Spinal cord (tissue), 10 donors: ENCODE measurements at places on chromosomes 13 and 19. TPM values are rescaled to one million over a fixed set of nuclear protein-coding genes. Genes with fewer than 3 reads are reported as not detected.
A peak's percentile ranks its signal among the peaks of the same experiment; 100 is the strongest.

The KANK2 gene
- total RNA-seq = 270 TPM

The OR4F17 gene
- not detected for total RNA-seq

The KIR3DL1 gene
- not detected for total RNA-seq

The ERICH6B gene
- not detected for total RNA-seq

The PLVAP gene
- total RNA-seq = 22.3 TPM

DNA sequence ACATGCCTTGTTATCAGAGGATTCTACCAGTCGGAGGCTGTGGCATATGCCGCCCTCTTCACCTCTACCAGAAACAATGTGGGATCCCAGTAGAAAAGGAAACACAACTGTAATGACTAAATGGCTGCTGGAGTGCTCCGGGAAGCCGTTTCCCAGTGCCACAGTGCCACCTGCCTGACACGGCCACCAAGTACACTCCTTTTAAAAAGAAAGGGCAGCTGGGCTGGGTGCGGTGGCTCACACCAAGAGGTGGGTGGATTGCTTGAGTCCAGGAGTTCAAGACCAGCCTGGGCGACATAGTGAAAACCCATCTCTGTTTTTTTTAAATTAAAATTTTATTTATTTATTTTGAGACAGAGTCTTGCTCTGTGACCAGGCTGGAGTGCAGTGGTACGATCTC is 67.3 kb downstream of the TRPM4 start:
- no peaks in the 10 kb centered on the region for H3K36me3 ChIP-seq
- H3K4me3 ChIP-seq = no peak overlapping the region
- H3K27ac ChIP-seq = no peak overlapping the region
- H3K27me3 ChIP-seq = no peaks in the 10 kb centered on the region
- DNase-seq = no peak
- peaks cover 5% of the 10 kb centered on the region for H3K4me1 ChIP-seq

DNA sequence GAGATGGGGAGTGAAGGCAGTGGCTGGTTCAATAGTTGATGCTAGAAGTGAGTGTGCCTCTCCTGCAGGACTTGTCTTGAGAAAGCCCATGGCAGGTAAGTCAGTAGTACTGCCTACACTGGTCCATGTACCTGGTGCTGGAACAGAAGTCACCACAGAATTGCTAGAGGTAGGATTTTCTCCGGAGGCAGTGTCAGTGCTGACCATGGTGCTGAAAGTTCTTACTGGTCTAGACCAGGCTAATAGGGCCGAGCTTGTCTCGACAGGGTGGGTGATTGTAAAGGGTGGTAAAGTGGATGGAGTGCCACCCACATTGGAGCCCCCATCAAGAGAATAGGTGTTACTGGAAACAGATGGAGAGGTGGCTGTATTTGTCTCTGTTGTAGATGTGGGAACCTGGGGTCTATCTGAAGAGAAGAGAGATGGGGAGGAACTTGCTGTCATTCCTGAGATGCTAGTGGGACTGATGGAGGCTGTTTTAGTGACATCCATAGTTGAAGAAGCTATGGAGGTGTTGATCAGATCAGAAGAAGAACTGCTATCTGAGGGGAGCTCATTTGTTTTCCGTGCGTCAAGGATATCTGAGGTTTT is 36.6 kb downstream of the MUC16 start:
- H3K36me3 ChIP-seq = no peaks in the 10 kb centered on the region
- no peak for DNase-seq
- no peak overlapping the region for H3K4me3 ChIP-seq
- H3K27ac ChIP-seq = no peak overlapping the region

GRCh38 chr13:63297163-63297562 is 1881.5 kb upstream of the PCDH20 start:
- no peaks in the 10 kb centered on the region for H3K4me1 ChIP-seq
- no peaks in the 10 kb centered on the region for H3K27me3 ChIP-seq
- no peak for DNase-seq
- H3K36me3 ChIP-seq = no peaks in the 10 kb centered on the region
- H3K27ac ChIP-seq = no peak overlapping the region

GRCh38 chr13:97977982-97978381 is 24.5 kb downstream of the IPO5 start:
- no peak overlapping the region for H3K4me3 ChIP-seq
- H3K36me3 ChIP-seq = peaks cover 3% of the 10 kb centered on the region

GRCh38 chr13:35140321-35140720 is 198.3 kb downstream of the NBEA start:
- H3K27me3 ChIP-seq = no peaks in the 10 kb centered on the region
- DNase-seq = no peak
- H3K4me1 ChIP-seq = no peaks in the 10 kb centered on the region
- H3K36me3 ChIP-seq = peaks cover 5% of the 10 kb centered on the region

GRCh38 chr13:112719556-112719955 is 29.7 kb downstream of the ATP11A start:
- DNase-seq = no peak
- peaks cover 3% of the 10 kb centered on the region for H3K4me1 ChIP-seq
- no peak overlapping the region for H3K4me3 ChIP-seq
- H3K36me3 ChIP-seq = peaks cover 5% of the 10 kb centered on the region
- H3K27ac ChIP-seq = no peak overlapping the region

- peaks cover 2% of the 10 kb centered on the region for H3K27me3 ChIP-seq
- DNase-seq = no peak
- H3K27ac ChIP-seq = no peak overlapping the region
- H3K4me1 ChIP-seq = peaks cover 10% of the 10 kb centered on the region
- no peak overlapping the region for H3K4me3 ChIP-seq
- no peaks in the 10 kb centered on the region for H3K36me3 ChIP-seq
Measured at GRCh38 chr13:26718146-26718545, 42.4 kb downstream of the GPR12 start.

- no peak overlapping the region for H3K4me3 ChIP-seq
- H3K27me3 ChIP-seq = no peaks in the 10 kb centered on the region
- peaks cover 32% of the 10 kb centered on the region for H3K4me1 ChIP-seq
Measured at GRCh38 chr19:1315470-1316166, 29.9 kb downstream of the EFNA2 start.

- no peaks in the 10 kb centered on the region for H3K4me1 ChIP-seq
- no peak overlapping the region for H3K4me3 ChIP-seq
- H3K36me3 ChIP-seq = no peaks in the 10 kb centered on the region
- no peak overlapping the region for H3K27ac ChIP-seq
Measured at GRCh38 chr13:26343816-26344215, 89.9 kb downstream of the CDK8 start.

DNA sequence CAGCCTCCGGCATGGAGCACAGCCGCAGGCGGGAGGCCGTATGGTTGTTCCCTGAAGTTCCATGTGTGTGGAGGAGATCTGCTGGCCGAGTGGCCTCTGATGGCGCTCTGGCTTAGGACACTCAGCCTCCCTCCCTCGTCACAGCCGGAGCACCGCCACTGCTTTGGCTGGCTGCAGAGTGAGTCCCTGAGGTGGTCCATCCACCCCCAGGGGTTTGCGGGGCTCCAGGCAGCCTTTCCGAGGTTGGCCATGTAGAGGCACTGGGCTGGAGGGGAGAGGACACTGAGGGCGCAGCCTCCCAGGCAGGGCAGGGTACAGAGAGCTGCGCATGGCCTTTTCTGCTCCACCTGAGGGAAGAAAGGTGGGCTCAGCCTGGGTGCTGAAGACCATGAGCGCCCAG is 19.8 kb upstream of the NPAS1 start:
- DNase-seq = no peak
- H3K4me1 ChIP-seq = peaks cover 62% of the 10 kb centered on the region
- peak overlapping the region; percentile 90 for H3K27ac ChIP-seq
- H3K36me3 ChIP-seq = peaks cover 80% of the 10 kb centered on the region
- no peaks in the 10 kb centered on the region for H3K27me3 ChIP-seq

- H3K27me3 ChIP-seq = no peaks in the 10 kb centered on the region
- H3K36me3 ChIP-seq = no peaks in the 10 kb centered on the region
- DNase-seq = no peak
Measured at GRCh38 chr19:22116760-22117159, 64.5 kb downstream of the ZNF257 start.

- peaks cover 14% of the 10 kb centered on the region for H3K4me1 ChIP-seq
- DNase-seq = no peak
- H3K4me3 ChIP-seq = no peak overlapping the region
Measured at GRCh38 chr13:111632906-111633305, 312.5 kb downstream of the TEX29 start.

DNA sequence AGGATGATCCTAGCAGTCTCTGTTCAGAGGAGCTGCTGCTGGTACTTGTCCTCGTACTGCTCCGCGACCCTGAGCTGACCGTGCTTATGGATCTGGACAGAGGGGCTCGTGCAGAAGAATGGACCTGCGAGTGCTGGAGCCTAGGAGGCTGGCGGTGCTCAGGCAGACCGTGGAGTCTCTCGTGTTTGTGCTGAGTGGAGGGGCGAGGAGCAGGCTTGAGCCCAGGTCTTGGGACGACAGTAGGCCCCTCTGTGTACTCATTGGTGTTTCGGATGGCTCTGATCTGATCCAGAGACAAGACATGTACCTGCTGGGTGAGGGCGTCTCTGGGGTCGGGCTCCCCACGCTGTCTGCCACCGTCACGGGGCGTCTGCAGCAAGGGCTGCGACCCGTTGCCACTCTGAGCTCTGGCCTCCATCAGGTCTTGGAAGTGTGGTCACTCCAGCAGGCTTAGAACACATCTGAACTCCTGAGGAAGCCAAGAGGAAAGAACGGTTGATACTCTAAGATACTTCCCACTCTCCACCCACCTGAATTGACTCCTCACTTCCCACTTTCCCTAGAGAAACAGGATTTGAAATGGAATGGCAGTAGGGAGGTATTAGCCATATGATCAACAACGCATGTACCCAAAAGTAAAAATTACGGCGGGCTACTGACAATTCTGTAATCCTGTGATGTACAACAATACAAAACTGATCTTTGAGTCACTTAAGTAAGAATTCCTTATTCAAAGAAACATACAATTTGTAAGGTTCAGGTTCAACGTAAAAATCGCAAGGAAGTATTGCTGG is 3.4 kb downstream of the SPRY2 start:
- peaks cover 16% of the 10 kb centered on the region for H3K36me3 ChIP-seq
- peak overlapping the region; percentile 93 for H3K27ac ChIP-seq
- H3K4me3 ChIP-seq = peak overlapping the region; percentile 93
